Spleen (tissue), 13 donors: ENCODE measurements at places on chromosomes 3 and 15.

- H3K27me3 ChIP-seq: no peaks in the 10 kb centered on the region
- H3K4me3 ChIP-seq: peak overlapping the region; percentile 52
- H3K36me3 ChIP-seq: peaks cover 57% of the 10 kb centered on the region
- DNase-seq: peak; percentile 82
- H3K27ac ChIP-seq: peak overlapping the region; percentile 79
Observed at GRCh38 chr3:114383875-114384557, 90.2 kb downstream of the TIGIT start.

DNA sequence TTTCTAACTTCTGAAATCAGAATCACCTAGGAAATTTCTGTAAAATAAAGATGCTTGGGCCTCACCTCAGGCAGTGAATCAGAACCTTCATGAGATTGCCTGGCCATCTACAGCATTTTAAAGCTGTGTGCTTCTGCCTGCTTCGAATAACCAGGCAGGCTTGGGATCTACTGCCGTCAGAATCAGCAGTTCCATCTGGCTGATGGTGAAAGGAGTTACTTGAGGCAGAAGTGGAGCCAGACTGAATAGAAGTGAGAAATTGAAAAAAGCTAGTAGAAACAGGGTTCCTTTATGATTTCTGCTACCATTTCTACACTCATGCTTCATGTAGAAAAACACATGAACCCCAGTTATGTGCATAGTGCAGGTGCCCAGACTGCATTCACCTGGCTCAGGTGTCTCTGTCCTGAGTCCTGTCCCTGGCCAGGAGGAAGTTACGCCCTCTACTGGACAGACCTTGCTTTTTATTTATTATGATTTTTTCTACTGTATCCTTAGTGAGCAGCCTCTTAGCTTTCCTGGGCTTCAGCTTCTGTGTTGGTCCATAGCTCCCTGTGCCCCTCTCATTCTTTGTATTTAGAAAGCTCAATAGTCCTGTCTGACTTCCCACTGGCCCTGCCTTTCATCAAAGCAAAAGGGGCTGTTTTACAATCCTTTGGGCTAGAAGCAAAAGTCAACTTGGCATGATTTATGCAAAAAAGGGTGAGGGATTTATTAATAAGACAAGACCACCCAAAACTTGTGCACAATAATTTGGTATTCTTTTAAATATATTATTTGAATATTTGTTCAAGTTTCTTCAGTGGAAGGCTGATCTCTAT lies 200.8 kb upstream of the GOLGA6L4 start:
- DNase-seq: no peak
- no peak overlapping the region for H3K4me3 ChIP-seq
- no peaks in the 10 kb centered on the region for H3K4me1 ChIP-seq
- no peak overlapping the region for H3K27ac ChIP-seq
- H3K36me3 ChIP-seq: no peaks in the 10 kb centered on the region

GRCh38 chr3:171329746-171330145 lies 130.5 kb downstream of the TNIK start:
- no peak for DNase-seq
- no peaks in the 10 kb centered on the region for H3K36me3 ChIP-seq
- no peaks in the 10 kb centered on the region for H3K27me3 ChIP-seq
- no peak overlapping the region for H3K27ac ChIP-seq
- peaks cover 16% of the 10 kb centered on the region for H3K4me1 ChIP-seq

DNA sequence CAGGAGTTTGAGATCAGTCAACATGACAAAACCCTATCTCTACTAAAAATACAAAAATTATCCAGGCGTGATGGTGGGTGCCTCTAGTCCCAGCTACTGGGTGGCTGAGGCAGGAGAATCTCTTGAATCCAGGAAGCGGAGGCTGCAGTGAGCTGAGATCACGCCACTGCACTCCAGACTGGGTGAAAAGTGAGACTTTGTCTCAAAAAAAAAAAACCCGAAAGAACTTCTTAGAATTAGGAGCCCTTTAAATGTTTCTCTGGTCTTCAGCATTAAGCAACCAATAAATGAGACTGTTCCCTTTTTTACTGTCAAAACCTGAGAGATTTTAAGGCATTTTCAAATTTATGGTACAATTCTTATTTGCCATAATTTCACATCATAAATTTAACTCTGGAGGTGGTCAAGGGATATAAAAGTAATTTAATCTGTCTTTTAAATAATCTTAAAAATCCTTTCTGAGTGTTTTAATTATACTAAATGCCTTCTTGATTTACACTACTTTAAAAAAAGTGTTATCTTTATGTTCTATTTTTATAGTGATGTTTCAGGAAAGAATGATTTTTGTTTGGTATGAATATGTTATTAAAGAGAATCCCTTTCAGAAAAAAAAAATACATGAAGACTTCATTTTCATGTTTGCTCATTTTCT lies 10.1 kb downstream of the PCOLCE2 start:
- no peaks in the 10 kb centered on the region for H3K4me1 ChIP-seq
- H3K27me3 ChIP-seq: no peaks in the 10 kb centered on the region
- H3K4me3 ChIP-seq: no peak overlapping the region

- H3K4me1 ChIP-seq: peaks cover 16% of the 10 kb centered on the region
- no peaks in the 10 kb centered on the region for H3K27me3 ChIP-seq
- DNase-seq: no peak
- H3K4me3 ChIP-seq: no peak overlapping the region
Observed at GRCh38 chr15:89669309-89669865, 9.8 kb downstream of the PLIN1 start.

GRCh38 chr3:42988566-42988965 lies 9.5 kb downstream of the GASK1A start:
- no peaks in the 10 kb centered on the region for H3K27me3 ChIP-seq
- H3K27ac ChIP-seq: no peak overlapping the region
- no peaks in the 10 kb centered on the region for H3K4me1 ChIP-seq
- H3K36me3 ChIP-seq: no peaks in the 10 kb centered on the region

DNA sequence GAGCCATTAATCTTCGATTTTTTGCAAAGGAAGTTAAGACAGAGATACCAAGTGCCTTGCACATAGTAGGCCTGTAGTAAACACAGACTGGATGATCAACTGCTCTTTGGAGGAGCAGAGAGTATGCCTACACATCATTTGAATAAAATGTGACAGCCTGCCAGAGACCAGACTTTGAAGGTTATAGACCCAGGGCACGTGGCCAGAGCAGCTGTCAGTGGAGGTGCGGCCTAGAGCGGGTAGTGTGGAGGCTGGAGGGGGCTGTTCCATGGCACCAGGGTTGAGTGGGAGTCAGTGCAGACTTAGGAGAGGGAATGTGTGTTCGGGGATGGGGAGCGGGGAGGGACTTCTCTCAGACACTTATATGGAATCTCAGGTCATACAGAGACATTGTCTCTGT lies 80.8 kb downstream of the SMAD3 start:
- no peaks in the 10 kb centered on the region for H3K27me3 ChIP-seq
- peaks cover 84% of the 10 kb centered on the region for H3K4me1 ChIP-seq
- DNase-seq: no peak
- no peak overlapping the region for H3K4me3 ChIP-seq
- H3K27ac ChIP-seq: peak overlapping the region; percentile 56

GRCh38 chr3:169256027-169256426 lies 407.5 kb downstream of the MECOM start:
- H3K4me3 ChIP-seq: no peak overlapping the region
- no peak for DNase-seq
- no peak overlapping the region for H3K27ac ChIP-seq
- H3K4me1 ChIP-seq: no peaks in the 10 kb centered on the region
- H3K27me3 ChIP-seq: no peaks in the 10 kb centered on the region

DNA sequence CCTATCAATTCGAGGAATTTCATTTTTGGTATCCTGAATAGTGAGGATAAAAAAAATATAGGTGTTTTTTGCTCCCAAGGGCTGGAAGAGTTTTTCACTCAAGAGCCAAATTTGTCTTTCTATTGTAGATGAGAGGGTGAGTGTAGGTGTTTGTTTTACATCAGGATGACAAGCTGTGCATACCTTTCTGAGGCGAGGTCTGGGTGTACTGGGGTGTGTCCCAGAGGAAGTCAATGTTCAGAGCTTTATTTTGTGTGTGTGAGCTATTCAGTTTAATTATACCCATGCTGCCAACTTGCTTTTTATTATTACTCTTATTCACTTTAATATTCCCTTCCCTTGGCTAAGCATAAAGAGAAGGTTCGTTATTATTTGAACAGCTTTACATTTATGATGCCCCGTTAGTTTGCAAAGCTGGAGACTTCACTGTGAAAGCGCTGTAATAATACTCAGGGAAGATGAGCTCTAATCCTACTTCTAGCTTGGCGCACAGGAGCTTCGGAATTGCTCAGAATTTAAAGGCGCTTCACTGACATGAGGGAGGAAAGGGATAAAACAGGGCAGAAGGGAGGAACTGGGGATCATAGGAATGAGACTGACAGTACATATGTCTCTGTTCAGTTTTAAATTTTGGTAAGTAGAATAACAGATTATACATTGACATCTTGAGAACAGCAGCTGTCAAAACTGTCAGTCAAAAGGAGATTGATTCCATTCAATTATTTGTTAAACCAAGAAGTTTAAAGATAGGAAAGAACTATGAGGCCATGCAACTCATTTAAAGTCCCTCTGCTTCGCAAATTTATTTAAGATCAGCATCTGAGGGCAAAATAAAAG lies 117.7 kb upstream of the TP63 start:
- H3K4me3 ChIP-seq: no peak overlapping the region
- H3K36me3 ChIP-seq: no peaks in the 10 kb centered on the region
- DNase-seq: no peak
- no peak overlapping the region for H3K27ac ChIP-seq
- no peaks in the 10 kb centered on the region for H3K4me1 ChIP-seq
- H3K27me3 ChIP-seq: no peaks in the 10 kb centered on the region

DNA sequence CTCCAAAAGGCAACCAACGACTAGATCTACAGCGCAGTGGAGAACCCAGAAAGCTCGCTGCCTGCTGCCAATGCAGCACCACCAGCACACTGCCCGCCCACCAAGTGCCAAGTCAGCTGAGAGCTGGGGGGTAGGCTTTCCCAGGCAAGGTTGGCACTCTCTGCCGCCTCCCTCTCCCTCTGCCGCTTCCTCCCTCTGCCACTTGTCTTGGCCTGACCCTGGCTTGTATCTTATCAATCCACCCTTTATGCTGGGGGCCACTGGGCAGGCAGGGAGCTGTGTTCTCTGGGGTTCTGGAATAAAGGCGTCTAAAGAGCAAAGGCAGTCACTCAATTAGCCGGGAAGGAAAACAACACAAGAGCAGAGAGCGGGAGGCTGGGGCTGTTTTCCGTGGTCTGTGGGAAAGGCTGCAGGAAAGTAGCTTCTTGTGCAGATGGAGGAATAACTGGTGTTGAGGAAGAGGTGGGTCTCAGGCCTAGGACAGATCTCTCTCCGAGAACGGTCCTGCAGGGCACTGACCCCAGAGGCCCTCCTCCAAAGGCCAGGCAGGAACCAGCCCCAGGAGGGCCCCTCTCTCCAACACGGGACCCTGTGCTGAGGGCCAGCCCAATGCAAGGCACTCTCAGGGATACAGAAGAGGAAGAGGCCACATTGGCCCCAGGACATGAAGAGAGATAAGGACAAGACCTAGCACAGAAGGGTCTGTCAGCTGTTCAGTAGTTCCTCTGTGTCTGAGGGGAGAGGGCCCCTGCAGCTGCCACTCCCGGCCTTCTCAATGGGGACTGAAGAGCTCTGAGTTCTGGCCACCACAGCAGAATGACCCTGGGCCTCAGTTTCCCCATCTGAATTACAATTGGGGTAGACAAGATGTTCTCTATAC lies 30.8 kb downstream of the ACSBG1 start:
- H3K27ac ChIP-seq: no peak overlapping the region
- H3K27me3 ChIP-seq: no peaks in the 10 kb centered on the region
- no peak overlapping the region for H3K4me3 ChIP-seq
- no peaks in the 10 kb centered on the region for H3K4me1 ChIP-seq
- no peak for DNase-seq
- no peaks in the 10 kb centered on the region for H3K36me3 ChIP-seq

DNA sequence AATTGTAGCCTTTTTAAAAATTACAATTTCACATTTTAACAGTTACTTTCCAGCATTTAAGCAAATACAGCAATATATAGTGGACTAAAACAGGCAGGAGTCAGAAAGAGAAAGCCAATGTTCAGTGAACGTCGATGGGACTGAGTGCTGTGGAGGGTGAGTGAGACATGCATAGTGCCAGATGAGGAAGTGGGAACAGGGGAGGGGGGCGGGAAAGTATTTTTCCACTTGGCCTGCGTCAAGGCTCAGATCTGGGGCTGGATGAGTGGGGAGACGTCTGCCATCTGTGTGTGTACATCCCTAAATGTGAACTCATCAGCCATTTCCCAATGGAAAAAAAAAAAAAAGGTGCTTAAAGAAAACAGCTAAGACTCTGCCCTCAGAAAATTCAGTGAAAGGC lies 19.2 kb upstream of the RAD18 start:
- H3K4me1 ChIP-seq: no peaks in the 10 kb centered on the region
- H3K27ac ChIP-seq: no peak overlapping the region
- no peak for DNase-seq
- no peaks in the 10 kb centered on the region for H3K27me3 ChIP-seq

- H3K27ac ChIP-seq: peak overlapping the region; percentile 77
- H3K36me3 ChIP-seq: no peaks in the 10 kb centered on the region
- no peak overlapping the region for H3K4me3 ChIP-seq
- no peaks in the 10 kb centered on the region for H3K27me3 ChIP-seq
Observed at GRCh38 chr3:169940470-169941181, 26.0 kb upstream of the SEC62 start.

DNA sequence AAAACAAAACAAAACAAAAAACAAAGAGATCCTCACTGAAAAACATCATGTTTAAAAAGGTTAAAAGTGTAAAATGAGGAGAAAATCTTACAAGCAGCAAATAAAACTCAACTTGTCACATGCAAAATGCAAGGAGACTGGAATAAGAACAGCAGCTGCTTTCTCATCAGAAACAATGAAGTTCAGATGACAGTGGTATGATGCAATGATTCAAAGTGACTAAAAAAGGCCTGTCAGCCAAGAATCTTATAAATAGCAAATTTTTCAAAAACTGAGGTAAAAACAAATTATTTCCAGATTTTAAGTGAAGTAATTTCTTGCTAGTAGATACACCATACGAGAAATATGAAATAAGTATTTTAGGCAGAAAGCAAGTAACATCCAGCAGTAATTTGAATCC lies 68.6 kb upstream of the EPHA3 start:
- no peaks in the 10 kb centered on the region for H3K4me1 ChIP-seq
- H3K4me3 ChIP-seq: no peak overlapping the region
- no peak for DNase-seq
- H3K27ac ChIP-seq: no peak overlapping the region
- H3K36me3 ChIP-seq: no peaks in the 10 kb centered on the region

GRCh38 chr15:25890529-25890928 lies 27.4 kb upstream of the ATP10A start:
- H3K36me3 ChIP-seq: no peaks in the 10 kb centered on the region
- H3K27me3 ChIP-seq: no peaks in the 10 kb centered on the region
- no peaks in the 10 kb centered on the region for H3K4me1 ChIP-seq
- no peak overlapping the region for H3K4me3 ChIP-seq

GRCh38 chr3:122003112-122003511 lies 18.9 kb downstream of the ILDR1 start:
- peak overlapping the region; percentile 71 for H3K27ac ChIP-seq
- peaks cover 7% of the 10 kb centered on the region for H3K4me1 ChIP-seq
- H3K4me3 ChIP-seq: no peak overlapping the region
